Panc1 (cell line): ENCODE measurements at places on chromosomes 12 and 14.

DNA sequence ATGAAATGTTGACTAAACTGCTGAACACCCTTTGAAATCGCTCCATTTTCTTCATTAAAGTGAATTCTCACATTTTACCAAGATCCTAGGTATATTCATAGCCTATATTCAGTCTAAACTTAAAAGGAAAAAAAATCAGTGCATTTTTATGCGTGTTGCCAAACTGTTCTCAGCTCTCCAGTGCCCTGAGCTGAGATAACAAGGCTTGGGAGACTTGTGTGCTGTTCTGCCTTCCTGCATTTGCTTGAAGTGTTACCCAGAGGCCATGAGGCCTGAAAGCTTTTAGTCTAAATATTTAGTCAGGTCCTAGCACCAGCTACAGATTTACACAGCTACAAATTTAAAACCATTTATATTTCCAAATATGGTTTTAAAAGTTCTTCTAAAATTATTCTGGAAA is 8.6 kb upstream of the PALS1 start:
- DNase-seq: no peak

DNA sequence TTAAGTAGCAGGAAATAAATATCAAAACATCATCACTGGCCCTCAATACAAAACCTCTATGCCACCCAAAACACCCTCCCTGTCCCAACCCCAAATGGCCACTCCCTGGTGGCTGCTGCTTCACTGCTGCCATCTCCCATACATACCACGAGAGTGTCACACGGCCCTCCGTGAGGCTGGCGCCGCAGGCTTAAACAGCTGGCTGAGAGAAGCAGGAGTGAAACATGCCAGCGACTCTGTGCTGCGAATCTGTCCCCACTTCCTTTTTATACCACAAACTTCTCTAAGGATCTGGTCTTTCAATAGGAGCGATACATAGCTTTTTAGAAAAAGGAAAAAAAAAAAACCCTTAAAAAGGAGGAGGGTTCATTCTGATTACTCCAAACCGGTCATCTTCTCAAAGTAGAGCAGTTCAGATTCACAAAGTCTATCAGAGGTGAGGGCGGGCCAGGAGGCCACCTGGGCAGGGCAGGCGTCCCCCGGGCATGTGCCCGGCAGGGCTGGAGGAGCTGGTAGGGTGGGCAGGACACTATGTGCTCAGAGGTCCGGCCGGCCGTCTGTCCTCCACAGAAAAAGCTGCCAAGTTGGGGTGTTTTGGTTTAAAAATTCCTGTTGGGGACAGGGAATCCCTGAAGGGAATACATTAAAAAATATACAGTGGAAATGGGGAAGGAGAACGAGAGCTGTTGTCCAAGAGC is 26.5 kb downstream of the MAX start:
- DNase-seq: no peak

DNA sequence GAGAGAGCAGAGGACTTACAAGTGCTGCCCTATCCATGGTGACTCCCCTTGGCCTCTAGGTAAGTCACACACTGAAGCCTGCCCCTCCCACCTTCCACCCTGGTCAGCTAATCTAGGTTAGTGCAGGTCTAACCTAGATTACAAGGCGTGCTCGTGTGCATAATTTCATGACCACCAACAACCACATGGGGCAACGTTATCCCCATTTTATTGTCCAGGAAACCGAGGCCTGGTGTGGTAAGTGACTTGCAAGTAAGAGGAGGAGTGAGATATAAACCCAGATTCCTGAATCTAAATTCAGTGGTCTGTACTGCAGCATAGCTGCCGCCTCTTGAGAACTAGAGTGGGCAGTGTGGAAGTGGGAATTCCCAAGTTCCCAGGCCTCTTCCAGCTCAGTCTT is 171.1 kb downstream of the DAD1 start:
- no peak for DNase-seq

GRCh38 chr14:21924479-21924878 is 250.9 kb upstream of the OR4E1 start:
- no peak for DNase-seq

DNA sequence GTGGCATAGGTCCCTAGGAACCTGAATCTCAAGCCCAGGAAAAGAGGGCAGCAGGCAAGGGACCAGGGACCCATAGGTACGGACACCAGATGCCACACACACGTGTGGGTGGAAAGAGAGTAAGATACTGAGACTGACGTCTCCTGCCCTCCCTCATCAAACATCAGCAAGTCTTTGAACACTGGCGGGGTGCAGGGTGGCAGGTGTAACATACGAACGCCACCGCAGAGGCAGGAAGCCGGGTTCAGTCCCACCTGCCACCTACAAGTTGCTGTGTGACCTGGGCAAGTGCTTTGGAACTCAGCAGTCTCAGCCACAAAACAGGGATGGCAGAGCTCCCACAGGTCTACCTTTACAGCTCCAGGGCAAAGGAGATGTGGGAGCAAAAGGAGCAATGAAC is 11.1 kb downstream of the ACTN1 start:
- no peak for DNase-seq

DNA sequence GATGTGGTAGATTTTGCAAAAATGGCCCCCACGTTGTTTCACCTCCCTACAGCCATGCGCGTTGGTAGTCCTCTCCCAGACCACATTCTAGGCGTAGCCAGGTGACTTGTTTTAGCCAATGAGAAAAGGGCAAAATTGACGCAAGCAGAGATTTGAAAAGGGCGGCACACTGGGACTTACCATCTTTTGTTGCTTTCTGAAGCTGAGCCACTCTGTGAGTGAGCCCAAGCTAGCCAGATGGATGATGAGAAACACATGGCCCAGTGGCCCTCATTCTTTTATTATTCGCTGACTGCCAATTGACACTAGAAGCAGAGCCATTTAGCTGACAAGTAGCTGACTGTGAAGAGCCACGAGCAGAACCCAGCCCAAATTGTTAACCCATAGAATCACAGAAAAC is 142.0 kb upstream of the GZMB start:
- DNase-seq: no peak

DNA sequence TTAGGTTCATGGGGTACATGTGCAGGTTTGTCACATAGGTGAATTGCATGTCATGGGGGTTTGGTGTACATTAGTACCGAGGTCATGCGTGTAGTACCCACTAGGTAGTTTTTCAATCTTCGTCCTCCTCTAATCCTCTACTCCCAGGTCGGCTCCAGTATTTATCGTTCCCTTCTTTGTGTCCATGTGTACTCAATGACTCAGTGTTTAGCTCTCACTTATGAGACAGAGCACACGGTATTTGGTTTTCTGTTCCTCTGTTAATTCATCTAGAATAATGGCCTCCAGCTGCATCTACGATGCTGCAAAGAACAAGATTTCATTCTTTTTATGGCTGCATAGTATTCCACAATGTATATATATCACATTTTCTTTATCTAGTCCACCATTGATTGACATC is 850.9 kb upstream of the MDGA2 start:
- DNase-seq: no peak

DNA sequence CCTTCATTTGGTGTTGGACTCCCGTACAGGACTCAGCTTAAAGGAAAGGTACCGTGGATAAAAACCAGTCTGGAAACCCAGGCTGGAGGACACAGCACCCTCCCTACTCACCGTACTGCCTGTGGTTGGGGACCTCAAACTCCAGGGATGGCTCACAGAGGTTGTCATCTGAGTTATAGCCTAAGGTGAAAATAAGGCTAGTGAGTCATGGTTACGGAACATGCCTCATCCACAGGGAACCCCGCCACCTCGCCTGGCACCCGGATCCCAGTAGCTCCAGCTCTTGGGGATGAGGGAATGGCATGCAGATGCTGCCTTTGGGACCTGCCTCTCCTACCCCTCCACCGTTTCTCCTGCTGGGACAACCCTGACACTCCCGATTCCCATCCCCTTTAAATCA is 36.8 kb upstream of the GPR68 start:
- no peak for DNase-seq
